Fibroblast of the aortic adventitia (primary cell): ENCODE measurements at places on chromosomes 2 and 18. TPM values are rescaled to one million over a fixed set of nuclear protein-coding genes. Genes with fewer than 3 reads are reported as not detected.
A peak's percentile ranks its signal among the peaks of the same experiment; 100 is the strongest.

The ANKRD62 gene
- not detected in 2 replicates for total RNA-seq

DNA sequence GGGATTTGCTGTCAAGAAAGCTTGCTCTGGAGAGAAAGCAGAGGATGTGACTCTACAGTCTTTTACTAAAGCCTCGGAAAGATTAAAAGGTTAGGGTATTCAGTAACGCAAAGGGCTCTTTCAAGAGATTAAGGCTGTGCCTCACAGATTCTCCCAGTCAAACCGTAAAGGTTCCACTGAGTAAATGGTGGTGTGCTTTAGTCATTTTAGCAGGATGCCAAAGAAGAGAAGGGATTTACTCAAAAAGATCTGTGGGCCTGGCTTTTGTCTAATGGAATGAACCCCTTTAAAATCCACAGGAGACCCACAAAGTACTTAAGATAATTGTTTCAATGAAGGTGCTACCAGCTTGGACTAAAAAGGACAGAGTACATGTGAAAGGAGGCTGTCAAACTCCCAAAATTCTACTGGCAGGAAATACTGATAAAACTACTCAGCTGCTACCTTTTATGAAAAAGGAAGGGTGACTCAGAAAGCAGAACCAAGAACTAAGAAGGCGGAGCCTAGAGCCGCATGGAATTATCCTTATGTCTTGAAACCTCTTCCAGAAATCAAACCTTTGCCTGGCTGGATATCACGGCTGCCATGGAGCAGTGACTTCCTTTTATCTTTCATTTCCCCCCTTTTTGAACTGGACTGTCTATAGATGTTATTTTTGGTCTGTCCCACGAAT lies 670.2 kb upstream of the ZEB2 start:
- peak; percentile 24 for DNase-seq

- DNase-seq = peak; percentile 59
Observed at GRCh38 chr18:14086458-14087231, 45.6 kb downstream of the ZNF519 start.

The ABCB11 gene
- not detected in 2 replicates for total RNA-seq

GRCh38 chr2:15315411-15315810 lies 245.7 kb downstream of the NBAS start:
- DNase-seq = no peak

DNA sequence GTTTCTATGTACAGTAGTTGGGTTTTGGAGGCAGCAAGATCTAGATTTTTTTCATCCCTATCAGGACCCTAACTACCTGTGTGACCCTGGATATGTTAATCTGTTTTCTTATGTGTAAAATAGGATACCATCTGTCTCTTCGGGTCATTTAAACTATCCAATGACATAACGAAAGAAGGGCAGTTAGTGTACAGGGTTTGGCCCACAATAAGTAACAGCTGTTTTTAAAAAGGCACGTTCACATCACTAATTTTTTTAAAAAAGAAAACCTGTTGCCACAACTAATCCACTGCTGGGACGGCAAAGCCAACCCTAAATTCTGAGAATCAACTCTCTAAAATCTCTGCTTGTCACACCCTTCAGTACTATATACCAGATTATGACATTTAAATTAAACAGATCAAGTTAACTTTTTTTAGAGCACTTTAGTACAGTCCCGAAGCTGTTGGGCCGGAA lies 869 bp downstream of the USP40 start:
- no peak for DNase-seq

The ARHGEF4 gene
- 5.2 and 9.8 TPM in 2 replicates for total RNA-seq

DNA sequence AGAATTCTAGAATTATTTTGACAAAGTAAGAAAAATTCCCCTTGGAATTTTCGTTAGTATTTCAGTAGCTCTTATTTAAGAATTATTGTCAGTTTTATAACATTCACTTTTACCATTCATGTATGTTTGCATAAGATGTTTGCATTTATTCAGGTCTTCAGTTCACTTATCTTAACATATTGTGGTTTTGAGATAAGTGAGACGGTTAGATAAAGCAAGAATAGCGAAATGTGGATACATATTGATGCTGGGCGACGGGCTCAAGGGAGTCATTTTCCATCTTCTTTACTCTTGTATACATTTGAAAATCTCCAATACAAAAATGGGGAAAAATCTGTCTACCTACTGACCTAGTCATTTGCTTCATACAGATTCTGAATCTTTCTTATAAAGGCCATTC lies 156.7 kb upstream of the HDAC4 start:
- DNase-seq = no peak

The KANSL1L gene
- total RNA-seq = 28.2 and 43.4 TPM in 2 replicates

GRCh38 chr2:236654496-236654895 lies 84.9 kb downstream of the ACKR3 start:
- DNase-seq = no peak

The IL36A gene
- total RNA-seq = 2.0 TPM in 1 of 2 replicates, not detected in the other
